Stimulated activated CD8-positive, alpha-beta memory T cell treated with anti-CD3 and anti-CD28 coated beads, Interleukin-4, amount 100 ng/mL, for 1 hour (primary cell): ENCODE measurements at places on chromosomes 7 and 10.

GRCh38 chr7:135204341-135204749 is 7.0 kb downstream of the WDR91 start:
- DNase-seq, result no peak

DNA sequence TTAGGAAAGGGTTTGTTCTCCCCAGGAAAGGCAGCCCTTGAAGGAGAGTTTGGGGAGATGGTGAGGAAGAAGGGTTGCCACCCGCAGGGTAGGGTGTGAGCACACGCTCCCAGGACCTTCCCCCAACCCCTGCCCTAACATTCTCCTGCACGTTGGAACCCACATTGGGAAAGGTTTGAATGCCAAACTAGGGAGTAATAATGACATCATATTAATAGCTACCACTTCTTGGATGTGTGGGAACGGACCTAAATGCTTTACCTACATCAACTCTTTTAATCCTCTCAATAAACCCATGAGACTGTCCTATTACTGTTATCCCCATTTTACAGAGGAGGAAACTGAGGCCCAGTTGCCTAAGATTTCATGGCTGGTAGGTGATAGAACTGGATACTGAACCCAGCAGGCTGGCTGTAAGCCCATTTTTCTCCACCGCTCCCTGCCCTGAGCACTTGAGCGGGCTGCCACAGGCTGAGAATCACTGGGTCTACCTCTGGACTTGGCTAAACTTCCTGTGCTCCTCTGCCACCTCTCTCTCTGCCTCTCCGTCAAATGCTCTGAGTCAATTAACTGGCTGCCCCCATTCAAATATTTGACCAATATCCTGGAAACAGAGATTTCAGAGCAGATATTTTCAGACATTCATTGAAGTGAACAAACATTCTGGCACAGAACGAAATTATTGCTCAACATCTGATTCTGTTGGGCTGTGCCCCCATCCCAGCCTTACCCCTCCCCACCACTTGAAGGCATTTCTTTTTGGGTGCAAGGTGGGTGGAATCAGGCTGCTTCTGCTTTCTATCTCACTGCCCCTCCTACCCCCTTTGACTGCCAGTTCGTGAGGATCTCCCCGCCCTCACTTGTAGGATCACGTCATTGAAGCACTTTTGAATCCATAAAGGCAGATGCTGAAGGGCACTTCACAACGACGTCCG is 129.7 kb downstream of the C10orf105 start:
- DNase-seq, result no peak

- no peak for DNase-seq
Measured at GRCh38 chr10:50540069-50540825, 83.5 kb downstream of the SGMS1 start.

GRCh38 chr10:123147635-123148413 is at the start of gene HMX2:
Gene HMX2 (plus strand): TSS chr10:123148136. CDS start chr10:123148379, 243 bp downstream.
- DNase-seq, result no peak

GRCh38 chr7:27159266-27160144 is 3.0 kb upstream of the HOXA7 start:
- DNase-seq, result no peak

DNA sequence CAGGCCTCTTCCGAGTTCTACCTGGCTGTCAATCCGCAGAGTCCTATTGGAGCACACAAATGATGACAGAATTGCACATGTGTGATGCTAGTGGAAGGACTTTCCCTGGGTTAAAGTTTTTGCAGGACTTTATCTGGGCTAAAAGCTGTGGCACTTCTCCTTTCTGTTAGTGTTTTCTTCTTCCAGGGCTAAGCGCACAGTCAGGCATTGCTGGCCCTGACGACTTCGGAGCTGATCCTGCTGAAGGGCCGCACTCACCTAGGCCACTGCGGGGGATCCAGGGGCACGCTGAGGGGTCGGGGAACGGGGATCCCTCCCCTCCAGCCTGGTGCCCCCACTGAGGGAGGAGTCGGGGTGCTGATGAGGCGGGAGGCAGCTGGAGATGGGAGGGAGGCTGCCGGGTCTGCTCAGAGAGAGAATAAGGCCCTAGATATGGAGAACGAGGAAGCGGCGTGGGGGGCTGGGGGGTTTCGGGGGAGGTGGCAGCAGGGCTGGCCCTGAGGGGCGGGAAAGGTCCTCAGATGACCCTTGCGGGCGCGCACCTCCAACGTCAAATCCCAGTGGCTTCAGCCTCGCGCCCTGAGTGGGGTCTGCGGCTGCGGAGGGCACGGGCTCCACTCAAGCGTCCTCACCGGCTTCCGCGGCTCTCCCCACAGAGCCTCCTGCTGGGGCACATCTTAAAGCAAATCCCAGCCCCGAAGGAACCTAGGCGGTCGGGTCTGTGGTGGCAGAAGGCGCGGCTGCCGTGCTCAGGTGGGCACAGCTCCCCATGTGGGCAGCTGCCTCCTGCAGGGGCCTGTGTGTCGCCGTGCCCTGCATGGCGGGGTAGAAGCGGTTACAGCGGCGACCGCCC is 30.9 kb downstream of the AGR3 start:
- no peak for DNase-seq

- DNase-seq, result no peak
Measured at GRCh38 chr7:151616443-151617213, 96.9 kb upstream of the RHEB start.

GRCh38 chr7:23332193-23332592 is 33.1 kb downstream of the MALSU1 start:
- no peak for DNase-seq

GRCh38 chr7:149375234-149376008 is 85.4 kb downstream of the ZNF777 start:
- no peak for DNase-seq

DNA sequence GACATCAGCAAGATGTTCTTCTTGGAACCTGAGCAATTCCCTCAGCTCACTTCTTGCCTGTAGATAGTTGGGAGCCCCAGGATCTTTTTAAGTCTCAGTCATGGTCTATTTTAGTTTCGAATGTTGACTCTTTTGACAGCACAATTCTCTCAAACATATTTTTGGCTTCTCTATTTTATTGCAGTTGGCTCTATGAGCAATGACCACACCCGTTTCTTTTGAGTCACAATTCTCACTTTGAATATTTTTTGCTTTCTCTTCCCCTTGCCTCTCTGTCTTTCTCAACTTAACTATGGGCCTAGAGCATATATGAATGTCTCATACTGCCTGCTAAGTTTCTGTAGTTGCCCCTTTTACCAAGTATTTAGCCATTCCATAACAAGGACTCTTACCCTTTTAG is 222.8 kb downstream of the PTN start:
- no peak for DNase-seq

- DNase-seq, result no peak
Measured at GRCh38 chr7:4739528-4739992, 35.9 kb upstream of the AP5Z1 start.

- DNase-seq, result no peak
Measured at GRCh38 chr7:158043551-158044481, 543.8 kb downstream of the PTPRN2 start.

DNA sequence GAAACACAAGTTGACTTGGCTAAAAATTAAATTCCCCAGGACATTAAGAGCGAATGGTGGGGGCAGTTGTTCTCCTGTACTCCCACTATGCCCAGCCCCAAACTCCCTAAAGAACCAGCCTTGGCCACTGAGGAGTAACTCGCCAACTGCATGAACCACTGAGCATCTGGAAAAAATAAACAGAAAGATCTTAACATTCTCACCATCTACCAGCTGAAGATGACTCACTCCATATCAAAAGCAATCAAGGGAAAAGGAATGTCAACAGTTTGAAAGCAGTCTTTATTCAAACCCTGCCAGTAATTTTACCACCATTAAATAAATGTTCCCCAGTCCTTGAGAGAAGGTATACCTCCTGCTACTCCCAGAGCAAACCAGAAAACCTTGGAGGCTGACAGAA is 45.4 kb downstream of the CTTNBP2 start:
- no peak for DNase-seq

DNA sequence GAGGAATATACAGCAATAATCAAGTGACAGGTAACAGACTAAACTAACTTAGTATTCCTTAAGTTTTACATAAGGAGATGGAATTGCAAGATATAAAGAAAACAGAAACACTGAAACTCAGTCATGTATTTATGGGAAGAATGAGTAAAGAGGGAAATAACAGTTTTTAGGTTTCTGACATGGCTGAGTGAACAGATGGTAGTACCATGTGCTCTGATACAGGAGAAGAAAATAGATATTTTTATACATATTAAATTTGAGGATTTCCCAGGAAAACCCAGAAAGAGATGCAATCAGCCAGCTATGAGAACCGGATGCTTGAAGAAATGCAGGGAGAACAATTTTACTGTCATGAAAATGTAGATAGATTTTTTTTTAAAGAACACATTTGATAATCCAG is 669.5 kb upstream of the GRM3 start:
- no peak for DNase-seq

GRCh38 chr7:37912756-37913155 is 3.9 kb downstream of the SFRP4 start:
- no peak for DNase-seq

GRCh38 chr7:20964281-20964918 is 177.7 kb upstream of the SP8 start:
- DNase-seq, result no peak

DNA sequence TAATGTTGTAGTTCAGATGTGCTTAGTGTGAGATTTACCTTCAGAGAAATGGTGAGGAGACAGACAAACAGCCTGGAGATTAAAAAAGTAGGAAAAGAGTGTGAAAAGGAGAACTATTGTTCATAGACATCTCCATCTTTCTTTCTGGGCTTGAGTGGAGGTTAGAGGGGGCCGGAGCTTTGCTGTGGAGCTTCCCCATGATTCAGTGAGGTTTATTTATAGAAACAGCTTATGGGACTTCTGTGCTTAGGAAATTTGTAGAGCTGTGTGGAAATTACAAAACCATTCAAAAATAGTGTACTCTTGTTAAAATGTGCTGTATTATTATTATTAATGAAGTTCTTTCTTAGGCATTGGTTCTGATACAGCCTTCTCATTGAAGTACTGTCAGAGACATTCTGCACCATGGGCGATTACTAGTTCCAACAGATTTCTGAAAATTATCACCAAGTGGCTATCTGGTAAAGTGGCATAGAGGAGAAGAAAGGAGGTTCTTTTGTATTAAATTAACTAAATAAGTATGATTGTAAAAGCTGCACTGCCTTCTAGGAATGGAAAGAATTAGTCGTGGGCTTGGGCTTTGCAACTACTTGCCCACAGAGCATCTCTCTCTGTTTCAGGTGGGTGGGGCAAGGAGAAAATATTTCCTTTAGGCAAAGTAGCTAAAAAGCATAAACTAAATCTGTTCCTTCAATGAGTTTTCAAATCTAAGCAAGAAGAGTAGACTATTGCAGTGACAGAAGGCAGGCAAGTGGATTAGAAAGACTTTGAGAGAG is 8.7 kb upstream of the TCAF1 start:
- no peak for DNase-seq

DNA sequence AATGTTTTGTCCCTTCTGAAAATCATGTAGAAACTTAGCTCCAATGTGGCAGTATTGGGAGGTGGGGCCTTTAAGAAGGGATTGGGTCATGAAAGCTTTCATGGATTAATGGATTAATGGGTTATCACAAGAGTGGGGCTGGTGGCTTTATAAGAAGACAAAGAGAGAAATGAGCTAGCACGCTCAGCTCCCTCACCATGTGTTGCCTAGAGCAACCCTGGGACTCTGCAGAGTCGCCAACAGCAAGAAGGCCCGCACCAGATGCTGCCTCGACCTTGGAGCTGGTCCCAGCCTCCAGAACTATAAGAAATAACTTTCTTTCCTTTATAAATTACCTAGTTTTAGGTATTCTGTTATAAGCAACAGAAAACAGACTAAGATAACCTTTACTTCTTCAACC is 74.9 kb upstream of the HECW1 start:
- DNase-seq, result no peak

- DNase-seq, result no peak
Measured at GRCh38 chr10:70055550-70055949, 2.9 kb downstream of the MACROH2A2 start.

- no peak for DNase-seq
Measured at GRCh38 chr7:83161186-83161585, 1.5 kb downstream of the PCLO start.

DNA sequence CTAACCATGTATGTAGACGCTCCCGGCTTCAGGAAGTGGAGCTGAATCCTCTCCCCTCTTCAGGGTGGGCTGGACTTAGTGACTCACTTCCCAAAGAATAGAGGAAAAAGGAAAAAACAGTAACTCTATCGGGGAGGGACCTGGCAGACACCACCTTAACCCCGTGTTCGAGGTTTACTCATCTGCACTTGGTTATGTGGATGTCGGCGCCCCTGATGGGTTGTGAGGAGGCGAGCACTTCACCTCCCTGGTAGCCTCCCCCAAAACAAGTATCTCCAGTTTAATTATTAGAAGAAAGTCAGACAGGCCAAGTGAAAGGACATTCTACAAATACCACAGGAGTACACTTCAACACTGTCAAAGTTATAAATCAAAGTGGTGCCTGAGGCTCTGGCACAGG is 559.7 kb downstream of the TCERG1L start:
- DNase-seq, result no peak

DNA sequence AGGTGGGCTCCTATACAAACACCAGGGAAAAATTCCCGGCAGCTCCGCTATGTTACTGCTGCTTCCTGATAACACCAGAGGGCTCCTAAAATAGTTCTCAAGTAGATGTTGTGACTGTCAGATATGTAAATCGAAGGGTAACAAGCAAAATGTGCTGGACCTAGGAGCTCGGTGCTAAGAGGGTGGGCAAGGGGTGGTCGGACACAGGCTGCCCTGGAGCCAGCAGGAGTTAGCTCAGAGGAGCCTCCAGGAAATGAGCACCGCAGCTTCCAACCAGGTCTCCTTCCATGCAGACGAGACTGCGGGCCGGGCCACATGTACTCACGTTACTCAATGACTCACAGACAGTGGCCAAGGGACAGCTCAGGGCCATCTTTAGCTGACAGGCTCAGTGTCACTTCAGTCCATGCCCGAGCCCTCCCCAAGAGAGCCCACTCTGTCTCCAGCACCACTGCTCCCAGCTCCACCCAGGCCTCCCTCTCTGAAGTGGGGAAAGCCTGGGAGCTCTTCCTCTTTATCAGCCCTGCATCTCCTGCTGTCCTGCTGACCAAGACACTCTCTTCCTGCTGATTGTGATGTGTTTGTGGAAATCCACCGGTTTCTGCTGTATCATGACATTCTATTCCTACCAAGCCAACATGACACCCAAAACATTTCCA is 37.2 kb upstream of the TMEM273 start:
- DNase-seq, result no peak

- DNase-seq, result no peak
Measured at GRCh38 chr7:69599286-69599954, 1.1 kb downstream of the AUTS2 start.

- DNase-seq, result no peak
Measured at GRCh38 chr7:77532247-77532646, 4.8 kb upstream of the PTPN12 start.

GRCh38 chr10:88990384-88991160 is at the start of gene FAS:
Gene FAS (plus strand): TSS chr10:88990798. CDS start chr10:88990877, 79 bp downstream.
- peak; percentile 42 for DNase-seq

GRCh38 chr7:137628216-137628615 is 218.6 kb downstream of the DGKI start:
- no peak for DNase-seq

DNA sequence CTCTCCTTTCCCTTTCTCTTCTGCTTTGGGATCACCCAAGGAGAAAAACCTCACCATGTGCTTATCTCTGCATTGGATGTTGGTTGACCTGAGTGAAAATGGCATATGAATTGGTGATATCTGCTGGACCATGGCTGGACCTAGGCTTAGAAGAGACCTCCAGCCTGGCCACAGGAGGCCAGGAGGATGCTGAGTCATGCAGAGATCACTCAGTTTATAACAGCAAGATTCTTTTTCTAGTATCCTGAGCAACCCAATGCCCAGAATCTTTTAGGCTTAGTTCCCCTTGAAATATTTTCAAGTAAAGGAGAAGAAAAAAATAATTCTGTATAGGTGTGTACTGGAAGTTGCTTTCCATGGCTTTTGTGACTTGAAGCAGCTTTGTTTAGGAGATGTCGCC is 236.3 kb downstream of the KLF6 start:
- no peak for DNase-seq

- no peak for DNase-seq
Measured at GRCh38 chr10:14562218-14563075, 212.2 kb downstream of the FAM107B start.
